ENCODE measurements at places on chromosomes 11 and 22.

DNA sequence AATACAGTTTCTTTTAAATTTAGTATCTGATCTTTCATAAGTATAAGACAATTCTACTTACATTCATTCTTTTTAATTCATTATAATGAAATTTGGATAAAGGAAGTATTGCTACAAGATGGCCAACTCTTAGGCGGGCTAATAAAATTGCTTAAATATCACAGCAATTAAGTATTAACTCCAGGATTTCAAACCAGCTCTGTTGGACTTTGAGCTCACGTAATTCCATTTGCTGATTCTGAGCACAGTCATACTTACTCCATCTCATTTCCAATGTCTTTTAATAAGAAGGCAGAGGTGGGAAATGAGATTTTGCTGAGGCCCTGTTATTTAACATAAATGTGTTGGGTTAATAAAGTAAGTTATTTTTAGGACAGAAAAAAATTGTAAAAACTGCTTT is 748.1 kb downstream of the KCNA4 start:
- no peak for DNase-seq

DNA sequence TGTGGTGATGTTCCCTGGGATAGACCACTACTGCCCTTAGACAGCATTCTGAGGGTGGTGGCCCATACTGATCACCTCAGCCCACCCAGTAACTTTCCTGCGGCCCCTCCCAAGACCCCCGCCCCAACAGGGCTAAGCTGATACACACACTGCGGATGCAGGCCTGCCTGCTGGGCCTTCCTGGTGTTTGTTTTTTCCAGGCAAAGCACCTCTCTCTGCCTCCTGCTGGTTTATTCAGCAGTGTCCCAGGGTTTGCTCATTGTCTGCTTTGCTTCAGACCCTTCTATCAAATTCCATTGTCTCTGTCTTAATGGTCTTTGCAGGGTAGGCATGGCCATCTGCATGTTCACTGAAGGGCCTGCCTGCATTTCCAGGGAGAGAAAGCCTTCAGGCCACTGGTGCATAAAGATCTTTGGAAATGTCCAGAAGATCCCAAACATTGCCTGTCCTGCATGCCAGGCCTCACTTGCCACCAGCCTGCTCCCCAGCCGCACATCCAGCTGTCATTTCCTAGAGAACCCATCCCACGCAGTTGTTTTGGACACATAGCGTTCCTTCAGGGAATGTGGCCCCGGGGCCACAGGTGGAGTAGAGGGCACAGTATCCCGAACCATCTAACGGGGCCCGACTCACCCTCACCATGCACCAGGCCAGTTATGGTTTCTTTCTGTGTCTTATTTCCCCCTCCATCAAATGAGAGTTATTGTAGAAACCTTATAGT is 50.2 kb downstream of the BCR start:
- no peak for DNase-seq

- no peak for DNase-seq
Measured at GRCh38 chr11:241634-242033, 4.9 kb downstream of the PSMD13 start.

GRCh38 chr22:31212783-31213629 is 908 bp downstream of the LIMK2 start:
- no peak for DNase-seq

DNA sequence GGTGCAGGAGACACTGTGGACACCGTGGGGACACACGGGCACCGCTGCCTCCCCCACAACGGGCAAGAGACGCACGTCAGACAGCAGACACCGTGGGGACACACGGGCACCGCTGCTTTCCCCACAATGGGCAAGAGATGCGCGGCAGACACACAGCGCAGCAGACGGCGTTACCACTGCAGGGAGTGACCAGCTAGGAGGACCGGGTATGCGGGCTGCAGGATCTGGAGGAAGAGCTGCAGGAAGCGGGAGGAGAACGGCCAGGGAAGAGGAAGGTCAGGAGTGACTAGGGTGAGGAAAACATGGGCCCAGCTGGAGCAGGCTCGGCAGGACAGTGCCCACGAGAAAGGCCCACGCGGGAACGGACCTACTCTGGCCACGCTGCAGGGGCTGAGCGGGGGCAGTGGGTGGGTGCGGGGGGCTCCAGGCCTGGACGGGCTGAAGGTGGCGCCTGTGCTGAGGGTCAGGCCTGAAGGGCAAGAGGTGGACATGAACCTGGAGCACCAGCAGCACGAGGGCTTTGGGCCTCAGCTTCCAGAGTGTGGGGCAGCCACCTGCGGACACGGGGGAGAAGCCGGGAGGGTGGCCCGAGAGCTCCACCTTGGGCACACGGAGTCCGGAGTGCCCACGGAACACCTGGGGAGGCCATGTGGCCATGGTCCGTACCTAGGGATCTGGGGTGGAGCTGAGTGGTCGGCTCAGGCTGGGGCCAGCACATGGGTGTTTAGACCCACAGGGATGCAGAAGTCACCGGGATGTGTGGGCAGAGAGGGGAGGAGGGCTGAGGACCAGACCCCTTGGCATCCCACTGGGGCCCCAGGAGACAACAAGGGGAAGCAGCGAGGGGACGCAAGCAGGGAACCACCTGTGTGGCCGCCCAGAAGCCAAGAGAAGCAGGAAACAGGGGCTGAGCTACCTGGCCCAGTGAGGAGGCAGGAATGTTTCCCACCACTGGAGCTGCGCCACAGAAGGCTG is 16.5 kb downstream of the TOLLIP start:
- no peak for DNase-seq

- DNase-seq = no peak
Measured at GRCh38 chr11:6687876-6688275, 4.7 kb upstream of the MRPL17 start.

DNA sequence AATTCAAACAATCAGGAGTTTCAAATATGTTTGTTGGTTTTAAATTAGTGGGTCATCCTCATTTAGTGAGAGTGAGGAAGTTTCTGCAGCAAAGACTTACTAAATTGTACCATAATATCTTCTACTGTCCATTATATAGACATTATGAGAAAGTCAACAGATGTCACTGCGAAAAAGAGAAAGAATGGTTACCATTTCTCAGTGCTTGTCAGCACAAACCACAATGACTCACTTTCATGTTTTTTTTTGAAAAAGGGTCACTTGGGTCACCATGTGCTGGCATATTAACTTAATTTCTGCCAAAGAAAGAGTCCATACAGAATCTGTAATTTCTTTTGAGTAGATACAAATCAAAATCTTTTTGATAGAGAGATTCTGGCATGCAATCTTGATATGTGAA is 924.6 kb upstream of the FAT3 start:
- no peak for DNase-seq

DNA sequence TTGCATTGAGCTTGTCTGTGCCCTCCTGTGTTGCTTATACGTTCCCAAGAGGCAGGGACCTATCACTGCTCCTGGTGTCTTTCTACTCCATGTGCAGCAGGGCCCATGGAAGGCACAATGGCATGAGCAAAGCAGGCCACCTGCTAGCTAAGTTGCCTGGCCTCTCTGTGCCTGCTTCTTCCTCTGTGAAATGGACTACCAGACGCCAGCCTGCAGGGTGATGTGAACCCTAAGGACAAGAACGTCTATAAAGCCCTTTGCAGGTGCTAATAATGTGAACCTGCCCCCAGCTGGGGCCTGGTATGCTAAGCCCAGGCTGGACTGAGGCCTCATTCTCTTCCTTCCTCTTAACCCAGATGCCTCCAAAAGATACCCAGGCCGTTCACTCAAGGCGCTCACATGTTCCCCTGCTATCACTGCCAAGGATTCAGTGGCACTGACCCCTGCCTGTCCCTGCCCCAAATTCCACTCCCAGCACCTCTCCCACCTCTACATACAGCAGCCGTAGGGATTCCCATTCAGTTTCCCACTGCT is 4.0 kb downstream of the GUCD1 start:
- no peak for DNase-seq

Measured in activated CD4-positive, alpha-beta T cell treated with anti-CD3 and anti-CD28 coated beads, Interleukin-2, Interleukin-6, amounts not matched to agents 100 ng/mL and 50 ng/mL, durations not matched to agents 16 hours and 8 hours (primary cell).